ENCODE measurements at places on chromosomes 1 and 21.
A peak's percentile ranks its signal among the peaks of the same experiment; 100 is the strongest.

GRCh38 chr1:32100807-32101708 is 6.8 kb upstream of the KPNA6 start:
- DNase-seq, result no peak

- no peak for DNase-seq
Observed at GRCh38 chr1:114746450-114747121, 11.2 kb downstream of the CSDE1 start.

- DNase-seq, result no peak
Observed at GRCh38 chr1:25098717-25099116, 133.6 kb downstream of the SYF2 start.

GRCh38 chr1:94011709-94012595 is 102.7 kb upstream of the GCLM start:
- DNase-seq, result no peak

- no peak for DNase-seq
Observed at GRCh38 chr1:61424382-61424781, 300.6 kb downstream of the TM2D1 start.

GRCh38 chr1:24390924-24391782 is 22.4 kb downstream of the STPG1 start:
- DNase-seq, result peak; percentile 46

DNA sequence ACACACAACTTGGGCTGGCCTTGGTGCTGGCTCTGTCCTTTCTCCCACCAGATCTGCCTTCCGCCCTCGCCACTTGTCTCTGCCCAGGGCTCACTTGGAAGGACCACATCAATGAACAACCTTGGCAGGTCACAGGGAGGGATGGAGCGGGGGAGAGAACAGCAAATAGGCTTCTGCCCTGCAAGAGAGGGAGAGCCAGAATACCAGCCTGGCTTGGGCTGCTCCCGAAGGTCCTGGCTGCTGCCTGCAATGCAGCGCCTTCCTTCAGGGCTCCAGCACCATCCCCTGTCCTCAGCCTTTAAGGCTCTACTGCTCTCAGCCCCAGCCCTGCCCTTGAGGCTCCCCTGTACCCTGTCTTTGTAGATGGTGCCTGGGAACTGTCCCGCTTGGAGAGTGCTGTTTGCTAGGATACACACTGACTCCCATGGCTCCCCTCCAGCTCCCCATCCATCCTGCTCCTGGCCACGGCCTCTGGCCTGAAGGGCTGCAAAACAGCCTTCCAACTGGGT is 43.8 kb downstream of the HIVEP3 start:
- no peak for DNase-seq

GRCh38 chr1:208990456-208990855 is 593.1 kb upstream of the CAMK1G start:
- DNase-seq, result no peak

DNA sequence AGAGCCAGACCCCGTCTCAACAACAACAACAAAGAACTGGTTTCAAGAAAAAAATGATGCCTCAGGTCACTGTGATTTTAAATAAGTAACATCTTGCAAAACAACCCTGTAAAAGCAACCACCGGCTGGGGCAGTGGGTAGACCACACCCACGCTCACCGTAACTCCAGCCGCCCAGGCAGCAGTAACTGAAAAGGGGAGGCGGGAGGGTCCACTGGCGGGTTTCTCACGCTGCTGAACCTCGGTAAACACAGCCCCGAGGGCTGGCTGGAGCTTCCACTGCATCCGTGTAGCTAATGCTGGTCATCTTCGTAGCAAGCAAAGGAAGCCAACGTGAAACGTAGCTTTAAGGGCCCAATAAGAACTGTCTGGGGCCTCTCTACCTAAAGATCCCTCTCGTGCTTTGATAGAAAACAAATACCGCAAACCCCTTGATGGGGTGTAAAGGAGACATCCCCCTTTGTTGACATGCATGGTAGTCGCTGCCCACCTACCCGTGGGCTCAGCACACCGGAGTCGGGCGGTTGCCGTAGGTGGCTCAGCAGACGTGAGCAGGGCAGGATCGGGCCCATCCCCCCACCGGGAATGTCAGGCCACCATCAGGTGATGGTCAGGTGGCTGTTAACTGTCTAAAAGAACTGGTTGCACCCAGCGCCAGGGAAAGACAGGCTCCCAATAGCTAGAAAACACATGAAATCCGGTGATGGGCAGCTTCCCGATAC is 4.2 kb downstream of the C1orf159 start:
- DNase-seq, result no peak

- DNase-seq, result no peak
Observed at GRCh38 chr1:4079815-4080214, 179.7 kb upstream of the C1orf174 start.

- DNase-seq, result peak; percentile 5
Observed at GRCh38 chr1:184866991-184867788, 107.1 kb downstream of the NIBAN1 start.

- no peak for DNase-seq
Observed at GRCh38 chr1:241401156-241401555, 44.2 kb upstream of the RGS7 start.

- no peak for DNase-seq
Observed at GRCh38 chr1:237702161-237702560, 188.6 kb downstream of the ZP4 start.

- no peak for DNase-seq
Observed at GRCh38 chr1:80211691-80212380, 1205.3 kb upstream of the ADGRL4 start.

DNA sequence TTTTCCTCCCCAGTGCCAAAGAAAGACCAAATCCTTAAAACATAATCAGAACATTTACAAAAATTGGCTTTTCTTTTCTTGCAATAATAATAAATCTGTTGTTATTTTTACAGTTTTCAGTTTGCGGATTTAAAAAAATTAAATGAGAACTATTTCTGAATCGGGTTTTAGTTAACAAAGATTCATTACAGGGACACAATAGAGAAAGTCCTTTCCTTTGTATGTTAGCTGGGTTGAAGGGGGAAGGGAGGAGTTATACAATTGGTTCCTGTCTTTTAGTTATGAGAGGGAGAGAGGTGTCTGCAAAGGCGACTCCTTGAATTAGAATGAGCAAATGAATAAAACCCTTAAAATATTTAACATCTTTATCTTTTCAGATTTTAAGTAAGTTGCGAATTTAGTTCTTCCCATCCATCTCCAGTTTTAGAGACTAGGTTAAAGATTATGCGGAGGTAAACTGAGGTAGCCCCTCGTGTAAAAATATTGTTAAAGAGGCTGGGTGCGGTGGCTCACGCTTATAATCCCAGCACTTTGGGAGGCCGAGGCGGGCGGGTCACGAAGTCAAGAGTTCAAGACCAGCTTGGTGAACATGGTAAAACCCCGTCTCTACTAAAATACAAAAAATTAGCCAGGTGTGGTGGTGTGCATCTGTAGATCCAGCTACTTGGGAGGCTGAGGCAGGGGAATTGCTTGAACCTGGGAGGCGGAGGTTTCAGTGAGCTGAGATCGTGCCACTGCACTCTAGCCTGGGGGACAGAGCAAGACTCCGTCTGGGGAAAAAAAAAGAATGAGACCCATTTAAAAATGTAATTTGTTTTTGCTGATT is 3.9 kb downstream of the SPEN start:
- DNase-seq, result no peak

GRCh38 chr21:25528515-25528914 is 78.8 kb downstream of the MRPL39 start:
- DNase-seq, result no peak

DNA sequence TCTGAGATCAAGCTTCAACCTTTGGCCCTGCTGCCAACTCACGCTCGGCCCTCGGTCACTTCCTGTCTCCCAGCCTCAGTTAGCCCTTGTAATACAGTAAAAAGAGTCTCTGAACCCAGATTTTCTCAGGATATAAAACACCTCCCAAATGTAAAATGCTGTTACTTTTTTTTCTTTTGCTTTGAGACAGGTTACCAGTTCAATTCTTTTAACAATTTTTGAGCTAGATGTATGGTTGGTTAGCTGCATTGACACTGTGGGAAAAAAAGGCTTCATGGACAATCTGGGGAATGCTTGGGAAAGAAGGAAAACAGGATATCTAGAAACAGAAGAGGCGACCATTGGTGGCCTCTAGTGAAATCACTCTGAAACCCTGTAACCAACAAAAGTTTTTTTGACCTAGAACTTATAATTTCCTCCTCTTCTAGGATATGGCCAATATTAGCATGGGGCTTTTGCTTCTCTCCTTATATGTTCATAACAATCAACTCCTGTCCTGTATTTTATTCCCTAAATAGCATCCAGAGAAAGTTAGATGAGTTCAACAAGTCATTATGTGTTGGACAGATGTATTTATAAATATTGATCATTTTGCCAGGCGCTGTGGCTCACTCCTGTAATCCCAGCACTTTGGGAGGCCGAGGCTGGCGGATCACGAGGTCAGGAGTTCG is 1.3 kb downstream of the CMPK1 start:
- no peak for DNase-seq

- no peak for DNase-seq
Observed at GRCh38 chr1:20660847-20661206, 342 bp downstream of the DDOST start.

GRCh38 chr1:8363186-8363766 is 45.4 kb downstream of the SLC45A1 start:
- DNase-seq, result no peak

GRCh38 chr21:36727866-36728265 is 29.0 kb downstream of the SIM2 start:
- no peak for DNase-seq

DNA sequence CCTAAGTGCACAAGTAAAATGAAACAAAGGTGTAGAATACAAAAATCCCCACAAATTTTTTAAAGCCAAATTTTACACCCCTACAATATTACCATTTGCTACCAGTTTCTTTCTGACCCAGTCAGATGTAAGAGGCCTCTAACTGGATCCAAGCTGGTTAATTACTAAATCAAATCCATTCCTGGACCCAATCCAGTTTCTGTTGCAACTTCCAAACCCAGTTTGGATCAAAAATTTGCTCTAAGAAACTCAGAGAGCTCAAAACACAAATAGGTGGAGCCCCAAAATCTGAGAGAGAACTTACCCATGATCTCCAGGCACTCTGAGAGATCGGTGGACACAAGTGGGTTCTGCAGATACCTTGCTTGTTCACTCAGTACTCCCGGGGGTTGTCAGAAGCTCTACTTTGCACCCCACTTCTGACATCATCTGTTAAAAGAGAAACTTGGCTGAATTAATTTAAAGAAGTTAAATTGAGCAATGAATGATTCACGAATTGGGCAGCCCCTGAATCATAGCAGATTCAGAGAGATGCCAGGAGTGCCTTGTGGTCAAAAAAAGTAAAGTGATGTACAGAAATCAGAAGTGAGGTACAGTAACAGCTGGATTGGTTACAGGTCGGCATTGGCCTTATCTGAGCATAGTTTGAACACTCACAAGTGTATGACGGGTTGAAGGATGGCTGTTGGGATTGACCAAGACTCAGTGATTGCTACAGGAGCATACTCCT is 448.0 kb downstream of the KCNT2 start:
- DNase-seq, result no peak

DNA sequence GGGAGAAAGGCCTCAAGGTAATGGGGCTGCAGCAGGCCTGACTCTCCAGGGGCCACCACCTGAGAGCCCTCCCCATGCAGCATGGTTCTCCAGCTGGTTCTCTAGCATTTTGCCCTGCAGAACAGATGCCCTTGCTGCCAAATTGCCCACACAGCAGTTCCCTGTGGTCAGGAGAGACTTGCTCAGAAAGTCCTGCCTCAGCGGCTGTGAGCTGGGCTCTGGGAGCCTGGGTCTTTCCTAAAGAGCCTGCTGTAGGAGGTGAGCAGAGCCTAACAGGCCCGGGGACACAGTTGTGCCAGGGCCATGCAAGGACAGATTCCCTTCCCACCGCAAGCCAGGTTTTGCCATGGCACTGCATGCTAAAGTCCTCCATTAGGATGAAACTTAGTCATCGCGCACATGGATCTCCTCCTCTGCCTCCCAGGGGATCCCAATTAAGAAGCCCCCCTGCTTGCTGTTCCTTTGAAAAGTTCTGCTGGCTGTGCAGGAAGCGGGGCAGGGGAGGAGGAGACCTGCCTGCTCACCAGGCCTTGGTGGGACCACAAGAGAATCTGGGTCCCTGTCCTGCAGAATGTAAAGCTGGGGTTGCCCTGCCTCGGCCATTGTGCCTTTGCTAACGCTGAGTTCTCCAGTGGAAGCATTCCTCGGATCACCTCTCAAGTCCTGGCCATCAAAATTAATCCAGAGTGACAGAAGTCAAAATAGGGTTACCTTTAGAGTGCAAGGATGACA is 21.4 kb downstream of the TEX35 start:
- no peak for DNase-seq

DNA sequence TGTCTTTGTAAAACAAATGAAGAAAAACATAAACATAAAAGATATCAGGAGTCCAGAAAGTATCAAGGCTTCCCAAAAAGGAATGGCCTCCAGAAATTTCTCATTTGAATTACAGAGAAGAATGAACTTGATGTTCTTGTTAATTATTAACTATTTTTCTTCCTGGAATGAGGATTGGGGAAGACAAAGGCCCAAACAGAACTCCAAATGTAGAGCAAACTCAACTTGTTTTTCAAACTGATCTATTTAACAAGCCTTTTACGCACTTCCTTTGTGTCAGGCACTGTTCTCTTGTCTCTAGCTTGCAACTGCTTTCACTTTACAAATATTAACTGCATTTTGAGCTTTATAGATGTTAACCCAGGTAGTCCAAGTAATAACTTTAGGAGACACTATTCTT is 45.5 kb downstream of the LAMC2 start:
- no peak for DNase-seq

DNA sequence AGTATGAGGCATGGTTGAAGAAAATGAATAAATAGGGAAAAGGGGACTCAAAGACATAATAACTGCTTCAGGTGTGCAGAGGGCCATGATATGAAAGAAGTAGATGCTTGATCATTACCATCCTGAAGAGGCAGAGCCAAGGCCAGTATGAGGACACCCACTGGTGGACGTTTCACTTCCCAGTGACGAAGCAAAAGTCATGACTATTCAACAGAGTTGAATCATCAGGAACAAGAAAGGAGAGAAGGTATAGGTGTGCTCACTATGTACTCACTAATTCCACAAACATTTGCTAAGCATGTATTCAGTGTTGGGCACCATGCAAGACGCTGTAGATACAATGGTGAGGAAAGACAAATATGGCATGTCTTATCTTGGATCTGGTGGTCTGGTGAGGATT is 319.2 kb upstream of the RUNX1 start:
- DNase-seq, result no peak

DNA sequence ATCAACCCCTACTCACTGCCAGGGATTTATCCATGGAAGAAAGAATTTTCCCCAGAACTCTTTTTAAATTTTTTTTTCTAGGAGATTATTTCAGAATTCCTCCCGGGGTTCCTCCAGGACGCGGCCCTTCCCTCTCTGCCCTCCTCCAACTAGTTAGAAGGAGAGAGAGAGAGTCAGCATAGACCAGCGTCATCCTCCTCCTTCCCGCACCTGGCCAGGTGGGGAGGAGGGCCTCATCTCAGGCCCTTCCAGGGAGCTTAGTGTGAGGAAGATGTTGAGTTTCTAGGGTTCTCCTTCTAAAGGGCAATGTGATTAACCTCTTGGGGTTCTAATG is 63.6 kb downstream of the CDK18 start:
- no peak for DNase-seq

Data from stimulated activated CD4-positive, alpha-beta T cell treated with anti-CD3 and anti-CD28 coated beads, Interleukin-15, amount 100 ng/mL, for 1 hour (primary cell).